ENCODE measurements at places on chromosomes 6 and 20. TPM values are rescaled to one million over a fixed set of nuclear protein-coding genes. Genes with fewer than 3 reads are reported as not detected.

Gene CFAP61
- total RNA-seq: 8.8 TPM

Gene MTFR2
- 0.92 TPM for total RNA-seq

Gene DUSP15
- total RNA-seq: 12.5 TPM

Gene PPP1R14C
- 35.5 TPM for total RNA-seq

Gene FOXQ1
- total RNA-seq: 2.8 TPM

Gene SPAG4
- 1.6 TPM for total RNA-seq

Gene CTCFL
- 0.23 TPM for total RNA-seq

Gene PM20D2
- total RNA-seq: 22.1 TPM

Gene CD83
- 32.5 TPM for total RNA-seq

Gene SOBP
- total RNA-seq: 42.0 TPM
